ENCODE measurements at places on chromosomes 12 and 14.

GRCh38 chr12:53481939-53482586 is 17.2 kb downstream of the MAP3K12 start:
- peak; percentile 38 for DNase-seq

DNA sequence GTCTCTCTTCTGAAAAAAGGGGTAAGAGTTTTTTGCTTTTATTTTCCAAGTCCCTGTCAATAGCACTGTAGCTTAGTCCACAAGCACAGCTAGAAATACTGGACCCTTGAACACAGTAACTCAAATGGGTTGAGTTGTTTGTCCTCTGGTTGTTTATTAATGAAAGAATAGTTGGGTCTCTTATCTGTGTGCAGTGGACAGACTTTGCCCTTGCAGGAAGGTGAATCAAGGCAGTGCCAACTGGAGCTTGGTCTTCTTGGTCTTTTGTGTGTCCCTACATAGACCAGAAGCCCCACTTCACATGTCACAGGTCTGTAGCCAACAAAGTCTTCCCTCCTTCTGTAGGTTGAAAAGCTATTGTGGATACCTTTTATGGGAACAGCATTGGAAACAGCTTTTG is 322.0 kb downstream of the AACS start:
- no peak for DNase-seq

GRCh38 chr14:50397390-50398188 is 908 bp upstream of the CDKL1 start:
- no peak for DNase-seq

DNA sequence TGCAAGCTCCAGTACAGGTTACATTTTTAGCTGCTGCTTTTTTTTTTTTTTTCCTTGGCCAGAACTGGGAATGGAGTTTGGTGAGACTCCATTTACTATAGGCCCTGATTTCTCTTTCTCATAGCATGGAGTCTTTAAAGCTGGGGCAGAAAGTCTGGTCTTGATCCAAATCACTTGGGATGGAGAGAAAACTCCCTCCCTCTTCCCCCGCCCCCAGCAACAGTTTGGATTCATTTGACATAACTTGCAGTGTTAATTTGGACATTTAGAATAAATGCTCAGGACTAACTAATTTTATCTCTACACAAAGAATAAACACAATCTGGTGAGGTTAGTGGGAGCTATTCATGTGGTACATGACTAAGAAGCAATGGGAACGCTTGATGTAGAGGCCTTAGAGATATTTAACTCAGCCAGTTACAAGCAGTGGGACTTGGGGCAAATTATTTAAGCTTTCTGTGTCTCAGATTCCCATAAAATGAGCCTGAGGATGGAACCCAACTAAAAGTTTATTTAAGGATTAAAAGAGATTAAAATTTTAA is 107.3 kb upstream of the ARHGAP5 start:
- DNase-seq, result no peak

- no peak for DNase-seq
Measured at GRCh38 chr12:19075711-19076340, 53.7 kb upstream of the PLEKHA5 start.

DNA sequence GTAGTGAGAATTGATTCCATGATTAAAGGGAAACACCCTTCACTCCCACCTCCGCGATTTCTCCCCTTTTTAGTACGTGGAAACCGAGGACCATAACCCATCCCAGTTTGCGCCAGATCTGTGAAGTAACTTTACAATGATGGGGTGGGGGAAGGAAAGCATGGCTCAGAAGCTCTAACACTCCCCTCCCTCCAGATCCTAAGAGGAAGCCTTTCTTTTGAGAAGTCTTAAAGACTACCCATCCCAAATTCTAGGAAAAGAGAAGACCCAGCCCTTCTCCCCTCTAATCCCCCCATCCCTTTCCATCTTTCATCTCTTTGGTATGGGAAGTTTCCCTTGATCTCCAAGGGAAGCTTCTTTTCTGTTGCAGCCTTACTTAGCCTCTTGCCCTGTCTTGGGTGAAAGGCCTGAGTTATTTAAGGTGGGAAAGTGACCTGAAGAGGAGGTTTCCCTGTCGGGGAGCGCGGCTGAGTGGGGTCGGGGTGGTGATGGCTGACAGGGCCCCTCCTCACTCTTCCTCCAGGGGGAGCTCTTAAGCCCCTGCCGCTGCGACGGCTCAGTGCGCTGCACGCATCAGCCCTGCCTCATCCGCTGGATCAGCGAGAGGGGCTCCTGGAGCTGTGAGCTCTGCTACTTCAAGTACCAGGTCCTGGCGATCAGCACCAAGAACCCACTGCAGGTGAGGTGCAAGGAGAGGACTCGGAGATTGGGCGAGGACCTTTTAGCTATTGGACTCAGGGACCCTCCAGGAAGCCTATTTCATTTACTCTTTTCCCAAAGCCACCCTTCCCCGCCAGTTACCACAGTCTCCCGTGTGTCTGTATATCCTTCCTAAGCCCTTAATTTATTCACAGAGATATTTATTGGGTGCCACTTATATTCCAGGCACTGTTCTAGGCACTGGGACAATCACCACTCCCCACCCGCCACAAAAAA is 1.8 kb downstream of the MARCHF9 start:
- DNase-seq, result no peak

DNA sequence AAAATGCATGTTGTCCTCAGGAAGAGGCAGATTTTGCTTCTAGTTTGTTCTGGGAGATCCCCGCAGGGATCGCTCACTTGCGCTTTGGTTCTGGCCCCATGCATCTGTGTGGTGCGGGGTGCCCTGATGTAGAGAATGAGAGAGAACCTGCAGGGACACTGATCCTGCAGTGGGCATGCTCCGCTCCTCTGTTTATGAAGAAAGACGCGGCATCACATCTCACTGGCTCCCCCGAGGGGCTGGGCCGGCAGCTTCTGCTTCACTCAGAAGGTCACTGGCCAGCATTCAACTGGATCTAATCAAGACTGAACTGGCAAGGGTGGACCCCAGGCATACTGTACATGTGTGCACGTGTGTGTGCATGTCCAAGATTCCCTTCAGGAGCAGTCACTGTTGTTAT is 164.2 kb downstream of the CALM1 start:
- peak; percentile 18 for DNase-seq

DNA sequence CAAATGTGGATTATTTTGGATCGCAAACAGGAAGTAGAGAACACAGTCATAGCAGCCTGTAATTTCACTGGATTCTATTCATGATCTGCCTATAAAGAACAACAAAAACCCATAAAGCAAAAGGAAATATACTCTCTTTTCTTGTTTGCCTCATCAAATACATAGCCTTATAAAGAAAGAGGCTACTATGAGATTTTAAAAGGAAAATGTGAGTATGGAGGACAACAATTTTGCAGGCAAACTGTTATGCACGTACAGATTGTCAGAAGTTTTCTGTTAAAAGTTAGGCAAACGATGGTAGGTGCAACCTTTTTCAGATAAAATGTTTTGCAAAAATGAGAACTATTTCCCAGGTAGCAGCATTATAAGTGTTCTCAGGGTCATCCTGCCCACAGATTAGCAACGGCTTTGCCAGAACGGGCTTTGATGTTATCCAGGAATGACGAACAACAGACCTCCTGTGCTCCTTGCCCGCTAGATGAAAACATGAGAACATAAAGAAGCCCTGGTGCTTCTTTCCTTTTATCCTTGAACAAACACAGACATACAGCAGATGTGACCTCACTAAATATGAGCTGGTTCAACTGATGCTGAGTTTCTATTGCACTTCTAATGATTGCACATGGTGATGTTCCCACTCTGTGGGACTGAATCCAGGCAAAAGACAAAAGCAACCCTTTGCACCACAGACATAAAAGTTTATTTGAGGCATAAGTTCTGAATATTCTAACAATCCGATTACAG is 88.1 kb downstream of the ITPR2 start:
- DNase-seq, result peak; percentile 52

- no peak for DNase-seq
Measured at GRCh38 chr12:15218794-15219193, 2.4 kb downstream of the RERG start.

DNA sequence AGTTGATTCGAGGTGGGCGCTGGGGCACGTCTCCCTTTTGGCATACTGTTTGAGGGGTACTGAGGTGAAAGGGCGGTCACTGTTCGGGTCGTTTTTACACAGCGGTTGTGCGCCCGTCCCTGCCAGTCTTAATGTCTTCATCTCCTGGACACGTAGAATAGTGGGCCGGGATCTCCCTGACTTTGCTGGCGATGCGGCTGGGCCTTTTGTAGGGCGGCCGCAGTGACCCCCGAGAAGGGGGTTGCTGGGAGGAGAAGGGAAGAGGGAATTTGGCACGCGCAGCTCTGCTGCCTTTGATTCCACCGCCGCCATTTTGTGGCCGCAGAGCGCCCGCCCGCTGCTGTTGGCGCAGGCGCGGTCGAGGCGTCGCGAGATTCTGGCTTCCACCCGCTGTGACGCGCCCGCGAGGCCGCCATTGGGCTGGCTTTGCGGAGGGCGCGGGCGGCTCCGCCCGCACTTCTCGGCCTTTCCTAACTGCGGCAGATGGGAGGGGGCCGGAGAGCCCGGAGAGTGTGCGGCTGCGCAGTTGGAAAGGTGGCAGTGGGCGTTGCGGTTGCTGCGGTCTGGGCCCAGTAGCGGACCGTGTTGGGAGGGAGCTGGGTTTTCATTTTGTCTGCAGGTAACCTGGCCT is 542 bp downstream of the SRSF5 start:
- DNase-seq, result peak; percentile 89

DNA sequence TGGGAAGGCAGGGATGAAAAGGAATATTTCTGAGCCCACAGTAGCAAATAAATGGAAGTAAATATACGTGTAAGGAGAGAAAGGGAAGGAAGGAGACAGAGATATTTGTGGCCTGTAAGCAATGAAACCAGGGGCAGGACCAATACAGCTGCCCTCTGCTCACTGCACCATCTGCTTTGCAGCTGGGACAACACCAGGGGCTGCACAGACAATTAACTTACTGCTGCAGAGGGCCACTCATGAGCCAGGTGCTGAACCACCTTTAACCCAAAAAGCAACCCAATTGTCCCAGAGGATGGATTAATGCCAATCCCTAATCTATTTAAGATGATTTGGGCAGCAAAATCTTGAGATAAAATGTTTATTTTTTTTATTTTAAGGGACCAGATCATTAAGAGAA is 30.6 kb upstream of the TMX1 start:
- no peak for DNase-seq

DNA sequence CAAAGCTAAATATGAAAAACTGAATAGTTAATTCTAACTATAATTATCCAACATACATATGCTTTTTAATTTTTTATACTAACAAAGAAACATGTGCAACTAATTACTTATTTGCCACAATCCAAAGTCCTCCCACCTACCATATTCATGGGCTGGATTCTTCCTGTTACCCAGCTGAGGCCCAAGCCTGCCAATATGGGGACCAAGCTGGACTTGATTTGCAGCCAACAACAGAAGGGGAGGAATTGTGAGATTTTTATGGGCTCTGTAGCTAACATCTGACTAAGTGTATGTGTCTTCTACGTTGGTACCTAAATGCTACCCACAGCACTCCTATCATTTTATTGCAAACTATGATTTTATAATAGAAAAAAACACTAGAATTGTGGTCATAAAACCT is 13.1 kb upstream of the ANKS1B start:
- DNase-seq, result no peak

GRCh38 chr14:53900499-53900898 is 56.1 kb downstream of the BMP4 start:
- no peak for DNase-seq

DNA sequence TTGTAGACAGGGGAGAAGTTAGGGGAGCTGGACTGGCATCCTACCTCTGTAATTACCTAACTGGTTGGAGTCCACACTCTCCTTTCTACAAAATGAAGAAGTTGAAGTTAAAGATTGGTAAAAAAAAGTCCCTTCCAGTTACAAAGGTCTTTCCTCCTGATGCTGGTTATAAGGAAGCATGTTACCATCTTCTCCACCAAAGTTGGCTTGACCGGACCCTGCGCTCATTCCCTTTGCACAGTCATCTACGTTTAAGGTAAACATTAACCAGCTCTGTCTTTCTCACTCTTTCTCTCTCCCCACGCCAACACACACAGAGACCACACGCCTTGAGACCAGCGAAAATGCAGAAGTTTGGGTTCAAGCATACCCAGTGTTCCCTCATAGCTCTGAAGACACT is 11.9 kb downstream of the FBLN5 start:
- DNase-seq, result no peak

- DNase-seq, result no peak
Measured at GRCh38 chr12:49920241-49920914, 16.7 kb upstream of the FAIM2 start.

- no peak for DNase-seq
Measured at GRCh38 chr12:92224685-92225331, 79.2 kb upstream of the BTG1 start.

DNA sequence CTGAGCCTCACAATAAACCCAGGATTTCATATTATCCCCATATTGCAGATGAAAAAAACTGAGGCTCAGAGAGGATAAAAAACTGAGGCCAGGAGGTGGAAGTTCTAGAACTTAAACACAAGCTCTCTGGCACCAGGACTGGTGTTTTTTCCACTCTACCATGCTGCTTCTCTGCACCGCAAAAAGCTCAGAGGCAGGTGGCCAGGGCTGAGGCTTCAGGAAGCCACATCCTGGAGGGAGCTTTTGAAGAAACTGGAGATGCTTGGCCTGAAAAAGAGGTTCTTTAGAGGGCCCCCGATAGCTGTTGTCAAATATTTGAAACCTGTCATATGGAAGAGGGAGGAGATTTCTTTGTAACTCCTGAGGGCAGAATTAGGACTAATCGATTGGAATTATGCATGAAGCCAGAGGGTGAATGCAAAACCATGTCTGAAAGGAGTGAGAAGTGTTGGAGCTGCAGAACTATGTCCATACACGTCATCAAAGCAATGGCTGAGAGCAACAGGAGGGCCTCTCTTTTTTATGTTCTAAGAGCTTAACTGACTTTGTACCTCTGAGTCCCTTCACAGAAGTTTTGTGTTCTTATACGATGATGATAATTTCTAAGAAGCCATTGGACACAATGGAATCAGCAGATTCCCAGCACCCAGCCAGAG is 448.6 kb downstream of the FUT8 start:
- no peak for DNase-seq

DNA sequence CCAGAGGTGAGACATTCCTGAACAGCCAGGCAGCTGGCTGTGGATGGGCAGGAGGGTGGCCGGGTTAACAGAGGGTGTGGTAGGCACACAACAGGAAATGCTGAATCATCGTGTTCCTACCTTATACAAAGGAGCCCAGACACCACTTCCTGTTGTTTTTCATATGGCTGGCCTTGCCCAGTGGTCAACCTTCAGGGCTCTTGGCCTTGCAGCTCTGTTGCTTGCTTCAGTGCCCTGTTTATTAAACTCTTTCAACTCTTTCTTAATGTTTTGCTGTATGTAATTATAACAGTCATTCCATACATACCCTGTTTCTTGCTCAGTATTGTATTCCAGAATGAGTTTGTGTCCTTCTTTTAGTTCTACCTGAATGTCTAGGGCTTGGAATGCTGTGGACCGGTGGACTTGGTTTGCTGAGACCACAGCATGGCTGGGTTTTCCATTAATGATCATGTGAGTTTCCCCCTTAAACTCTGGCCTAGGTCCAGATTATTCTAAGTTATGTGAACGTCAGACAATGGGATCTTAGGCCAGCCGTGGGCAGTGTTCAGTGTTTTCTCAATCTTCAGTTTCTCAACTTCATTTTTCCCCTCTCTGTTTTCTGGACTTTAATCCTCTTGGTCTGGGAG is 11.9 kb downstream of the CFAP54 start:
- DNase-seq, result no peak

- no peak for DNase-seq
Measured at GRCh38 chr12:90268574-90268973, 559.9 kb upstream of the ATP2B1 start.

- no peak for DNase-seq
Measured at GRCh38 chr12:43407816-43408645, 144.0 kb downstream of the ADAMTS20 start.

GRCh38 chr12:40313928-40314327 is 89.1 kb downstream of the LRRK2 start:
- no peak for DNase-seq

GRCh38 chr12:12273291-12273957 is 6.6 kb upstream of the LRP6 start:
- no peak for DNase-seq

All from Caco-2 (cell line).